Spinal cord (tissue), 10 donors: ENCODE measurements at places on chromosomes 12 and 14. TPM values are rescaled to one million over a fixed set of nuclear protein-coding genes. Genes with fewer than 3 reads are reported as not detected.

GRCh38 chr12:30622509-30622908 is 73.2 kb downstream of the IPO8 start:
- no peaks in the 10 kb centered on the region for H3K4me1 ChIP-seq
- H3K27ac ChIP-seq: no peak overlapping the region
- no peak overlapping the region for H3K4me3 ChIP-seq
- H3K36me3 ChIP-seq: no peaks in the 10 kb centered on the region

- H3K36me3 ChIP-seq: no peaks in the 10 kb centered on the region
- no peak overlapping the region for H3K27ac ChIP-seq
- DNase-seq: no peak
- no peaks in the 10 kb centered on the region for H3K27me3 ChIP-seq
- H3K4me3 ChIP-seq: no peak overlapping the region
- H3K4me1 ChIP-seq: no peaks in the 10 kb centered on the region
Observed at GRCh38 chr12:65810036-65810435, 14.2 kb upstream of the HMGA2 start.

GRCh38 chr12:113874999-113875561 is 91.0 kb downstream of the RBM19 start:
- no peak for DNase-seq
- peaks cover 19% of the 10 kb centered on the region for H3K36me3 ChIP-seq
- H3K27ac ChIP-seq: no peak overlapping the region
- peaks cover 12% of the 10 kb centered on the region for H3K4me1 ChIP-seq
- no peak overlapping the region for H3K4me3 ChIP-seq

The LMO3 gene
- total RNA-seq: 56.1 TPM

DNA sequence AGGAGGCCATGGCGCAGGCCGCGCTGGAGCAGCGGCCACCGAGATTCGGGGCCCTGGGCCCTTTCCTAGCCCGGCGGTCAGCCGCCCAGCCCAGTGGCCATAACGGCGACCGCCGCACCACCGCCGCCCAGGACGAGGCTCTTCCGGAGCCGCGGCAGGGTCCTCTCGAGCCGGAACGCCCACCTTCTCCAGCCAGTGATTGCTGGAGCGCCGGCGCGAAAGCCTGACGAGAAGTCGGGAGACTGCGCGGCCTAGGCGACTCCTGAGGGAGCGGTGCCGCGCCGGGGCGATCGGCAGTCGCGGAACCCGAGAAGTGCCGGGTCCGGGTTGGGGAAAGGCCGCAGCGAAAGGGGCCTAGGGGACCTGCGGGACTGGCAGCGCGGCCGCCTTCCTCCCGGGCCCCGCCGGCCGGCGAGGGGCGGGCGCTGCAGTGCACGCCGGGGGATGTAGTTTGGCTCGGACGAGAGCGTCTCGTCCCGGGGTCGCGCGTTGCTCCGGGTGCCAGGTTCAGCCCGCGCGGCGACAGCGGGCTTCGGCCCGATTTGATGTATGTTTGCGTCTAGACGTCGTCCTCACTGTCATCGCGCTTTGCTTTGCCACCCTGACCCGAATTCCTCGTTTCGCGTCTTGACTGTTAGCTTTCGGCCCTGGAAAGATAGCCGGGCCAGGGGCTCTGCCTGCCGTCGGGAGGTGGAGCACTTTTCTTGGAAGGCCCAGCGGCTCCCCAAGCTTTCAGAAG is at the start of gene VTI1B:
Gene VTI1B, minus strand, starts transcription at position 153 of the 739 bp plus-strand sequence. Its CDS starts 143 bp downstream, at position 10.
- no peak for DNase-seq
- peak within 1 kb of the TSS; percentile 99 for H3K27ac ChIP-seq
- no peaks in the 10 kb centered on the region for H3K27me3 ChIP-seq
- H3K4me3 ChIP-seq: peak within 1 kb of the TSS; percentile 89
- H3K4me1 ChIP-seq: peaks cover 19% of the 10 kb centered on the region
- H3K36me3 ChIP-seq: peaks cover 17% of the 10 kb centered on the region

- no peaks in the 10 kb centered on the region for H3K27me3 ChIP-seq
- DNase-seq: no peak
- no peak overlapping the region for H3K4me3 ChIP-seq
- H3K36me3 ChIP-seq: no peaks in the 10 kb centered on the region
- no peak overlapping the region for H3K27ac ChIP-seq
Observed at GRCh38 chr12:70190262-70191010, 52.8 kb upstream of the CNOT2 start.

The PGF gene
- total RNA-seq: 5.7 TPM

- H3K36me3 ChIP-seq: peaks cover 77% of the 10 kb centered on the region
- DNase-seq: no peak
- no peak overlapping the region for H3K27ac ChIP-seq
- H3K4me3 ChIP-seq: no peak overlapping the region
- H3K4me1 ChIP-seq: no peaks in the 10 kb centered on the region
- no peaks in the 10 kb centered on the region for H3K27me3 ChIP-seq
Observed at GRCh38 chr12:56346675-56347074, 8.0 kb downstream of the IL23A start.

DNA sequence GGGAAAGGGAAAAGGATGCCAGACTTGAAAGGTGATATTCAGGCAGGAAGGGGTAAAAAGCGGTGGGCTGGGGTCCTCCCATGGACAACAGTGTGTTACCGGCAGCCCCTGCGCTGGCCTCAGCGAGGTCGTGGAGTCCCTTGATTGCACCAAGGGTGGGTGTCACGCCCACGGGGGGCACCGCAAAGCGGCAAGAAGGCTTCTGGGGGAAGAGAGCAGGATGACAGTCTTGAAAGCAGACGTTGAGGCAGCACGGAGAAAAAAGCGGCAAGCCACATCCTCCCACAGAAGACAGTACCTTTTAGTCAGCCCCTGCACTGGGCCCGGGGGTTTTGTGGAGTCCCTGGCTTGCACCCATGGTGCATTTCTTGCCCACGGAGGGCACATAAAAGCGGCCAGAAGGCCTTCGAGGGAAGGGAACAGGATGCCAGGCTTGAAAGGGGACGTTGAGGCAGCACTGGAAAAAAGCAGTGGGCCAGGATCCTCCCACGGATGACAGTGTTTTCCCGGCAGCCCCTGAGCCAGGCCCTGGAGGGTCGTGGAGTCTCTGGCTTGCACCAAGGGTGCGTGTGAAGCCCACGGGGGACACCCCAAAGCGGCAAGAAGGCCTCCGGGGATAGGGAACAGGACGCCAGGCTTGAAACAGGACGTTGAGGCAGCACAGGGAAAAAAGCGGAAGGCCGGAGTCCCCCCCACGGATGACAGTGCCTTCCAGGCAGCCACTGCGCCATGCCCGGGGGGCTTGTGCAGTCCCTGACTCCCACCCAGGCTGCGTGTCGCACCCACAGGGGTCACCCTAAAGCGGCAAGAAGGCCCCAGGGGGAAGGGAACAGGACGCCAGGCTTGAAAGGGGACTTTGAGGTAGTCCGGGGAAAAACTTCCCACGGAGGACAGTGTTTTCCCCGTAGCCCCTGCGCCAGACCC is 162.2 kb upstream of the ALG10B start:
- no peaks in the 10 kb centered on the region for H3K4me1 ChIP-seq
- no peak overlapping the region for H3K27ac ChIP-seq
- H3K4me3 ChIP-seq: no peak overlapping the region

- H3K4me1 ChIP-seq: peaks cover 12% of the 10 kb centered on the region
- no peaks in the 10 kb centered on the region for H3K36me3 ChIP-seq
- DNase-seq: no peak
- H3K27ac ChIP-seq: peak overlapping the region; percentile 95
- H3K27me3 ChIP-seq: no peaks in the 10 kb centered on the region
- H3K4me3 ChIP-seq: peak overlapping the region; percentile 93
Observed at GRCh38 chr14:74019408-74020137, 424 bp downstream of the BBOF1 start.
